Activated CD4-positive, alpha-beta T cell treated with anti-CD3 and anti-CD28 coated beads for 1 hour (primary cell): ENCODE measurements at places on chromosomes 6 and 20.

DNA sequence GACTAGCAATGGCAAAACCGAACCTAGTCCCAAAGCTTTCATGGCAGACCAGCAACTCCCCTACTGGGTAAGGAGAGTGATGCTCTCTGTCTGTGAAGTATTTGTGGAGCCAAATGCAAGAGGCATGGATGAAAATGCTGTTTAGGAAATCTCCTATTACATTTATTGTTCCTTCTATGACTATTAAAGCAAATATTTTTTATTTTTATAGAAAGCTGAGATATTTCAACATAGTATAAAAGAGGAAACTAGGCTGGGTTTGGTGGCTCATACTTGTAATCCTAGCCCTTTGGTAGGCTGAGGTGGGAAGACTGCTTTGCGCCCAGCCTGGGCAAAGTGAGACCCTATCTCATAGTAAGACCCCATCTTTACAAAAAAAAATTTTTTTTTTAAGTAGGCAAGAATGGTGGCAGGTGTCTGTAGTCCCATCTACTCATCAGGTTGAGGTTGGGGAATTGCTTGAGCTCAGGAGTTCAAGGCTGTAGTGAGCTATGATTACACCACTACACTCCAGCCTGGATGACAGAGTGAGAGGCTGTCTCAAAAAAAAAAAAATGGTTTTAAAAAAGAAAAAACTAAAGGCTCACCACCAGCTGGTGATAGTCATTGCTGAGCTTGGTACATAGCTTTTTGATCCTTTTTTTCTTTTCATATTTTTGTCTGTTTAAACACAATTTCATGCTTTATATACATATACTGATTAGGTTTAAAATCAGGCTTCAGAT, 11.3 kb downstream of the KDM1B start:
- DNase-seq = no peak

GRCh38 chr20:10239954-10240353, 21.3 kb downstream of the SNAP25 start:
- DNase-seq = no peak

DNA sequence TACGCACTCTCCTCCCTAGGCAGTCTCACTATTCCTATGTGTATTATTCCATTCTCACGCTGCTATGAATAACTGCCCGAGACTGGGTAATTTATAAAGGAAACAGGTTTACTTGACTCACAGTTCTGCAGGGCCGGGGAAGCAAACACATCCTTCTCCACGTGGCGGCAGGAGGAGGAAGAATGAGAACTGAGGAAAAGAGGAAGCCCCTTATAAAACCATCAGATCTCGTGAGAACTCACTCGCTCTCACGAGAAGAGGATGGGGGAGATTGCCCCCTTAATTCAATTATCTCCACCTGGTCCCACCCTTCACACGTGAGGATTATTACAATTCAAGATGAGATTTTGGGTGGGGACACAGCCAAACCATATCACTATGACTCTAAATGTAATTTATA, 61.9 kb downstream of the ECT2L start:
- no peak for DNase-seq

DNA sequence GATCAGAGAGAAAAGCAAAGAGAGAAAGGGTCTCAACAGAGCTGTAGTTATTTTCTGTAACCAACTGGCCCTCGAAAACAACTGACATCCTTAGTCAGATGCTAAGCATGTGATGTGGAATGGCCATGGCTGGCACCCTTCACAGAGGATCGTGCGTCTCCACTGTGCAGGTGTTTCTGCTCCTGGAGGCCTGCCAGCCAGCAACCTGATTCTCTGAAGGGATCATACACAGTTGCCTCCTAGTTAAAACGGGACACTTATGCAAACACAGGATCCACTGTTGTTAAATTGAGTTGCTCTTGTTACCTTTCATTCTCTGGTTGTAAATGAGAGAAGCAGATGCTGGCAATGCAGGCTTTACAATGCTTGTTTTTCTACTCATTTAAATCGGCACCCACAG, 148.5 kb downstream of the HDGFL1 start:
- no peak for DNase-seq
